ENCODE measurements at places on chromosomes 2 and 18.
A peak's percentile ranks its signal among the peaks of the same experiment; 100 is the strongest.

DNA sequence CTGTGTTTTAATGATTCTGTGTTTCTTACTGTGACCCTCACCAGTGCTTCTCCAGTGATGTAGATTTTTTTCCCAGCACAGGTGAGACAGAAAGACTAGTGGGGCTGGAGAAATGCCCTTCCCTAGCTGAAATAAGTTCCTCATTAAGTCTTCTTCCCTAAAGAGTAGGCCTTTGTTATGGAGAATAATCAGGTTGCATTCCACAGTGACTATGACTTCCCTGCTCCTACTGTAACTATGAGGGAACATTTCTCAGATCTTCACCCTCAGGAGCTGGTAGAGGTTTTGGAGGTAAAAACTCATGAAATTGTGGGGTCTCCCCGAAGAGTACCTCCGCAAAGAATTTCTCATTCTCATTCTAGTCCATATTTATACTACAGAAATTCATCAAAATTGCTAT, 286.2 kb downstream of the GRB14 start:
- no peak for DNase-seq

DNA sequence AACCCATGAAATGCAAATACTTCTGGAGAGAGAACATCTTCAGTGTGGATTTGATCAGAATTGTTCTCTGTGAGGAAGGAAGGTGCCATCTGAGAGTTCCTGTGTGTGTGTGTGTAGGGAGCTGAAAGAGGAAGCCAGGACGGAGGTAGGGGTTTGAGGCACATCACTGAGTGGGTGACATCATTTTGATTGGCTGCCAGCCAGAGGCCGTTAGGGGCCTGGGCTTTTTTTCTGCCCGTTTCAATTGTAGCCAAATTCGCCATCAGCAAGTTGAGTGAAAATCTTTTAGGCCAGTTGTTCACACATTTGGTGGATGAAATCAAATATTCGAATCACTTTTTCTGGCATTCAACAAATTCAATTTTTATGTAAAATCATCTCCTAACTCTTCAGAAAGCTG, 48.9 kb downstream of the TSN start:
- DNase-seq, result no peak

GRCh38 chr18:54690198-54690597, 99.2 kb downstream of the DYNAP start:
- no peak for DNase-seq

DNA sequence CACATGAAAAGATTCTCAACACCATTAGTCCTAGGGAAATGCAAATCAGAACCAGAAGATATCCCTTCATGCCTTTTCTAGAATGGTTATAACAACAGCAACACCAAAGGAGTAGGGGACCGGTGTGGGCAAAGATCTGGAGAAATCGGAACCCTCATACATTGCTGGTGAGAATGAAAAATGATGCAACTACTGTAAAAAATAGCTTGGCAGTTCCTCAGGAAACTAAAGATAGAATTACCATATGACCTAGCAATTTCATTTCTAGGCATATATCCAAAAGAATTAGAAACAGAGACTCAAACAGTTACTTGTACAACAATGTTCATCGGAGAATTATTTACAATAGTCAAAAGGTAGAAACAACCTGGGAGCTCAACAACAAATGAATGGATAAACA, 29.2 kb upstream of the CDH7 start:
- no peak for DNase-seq

DNA sequence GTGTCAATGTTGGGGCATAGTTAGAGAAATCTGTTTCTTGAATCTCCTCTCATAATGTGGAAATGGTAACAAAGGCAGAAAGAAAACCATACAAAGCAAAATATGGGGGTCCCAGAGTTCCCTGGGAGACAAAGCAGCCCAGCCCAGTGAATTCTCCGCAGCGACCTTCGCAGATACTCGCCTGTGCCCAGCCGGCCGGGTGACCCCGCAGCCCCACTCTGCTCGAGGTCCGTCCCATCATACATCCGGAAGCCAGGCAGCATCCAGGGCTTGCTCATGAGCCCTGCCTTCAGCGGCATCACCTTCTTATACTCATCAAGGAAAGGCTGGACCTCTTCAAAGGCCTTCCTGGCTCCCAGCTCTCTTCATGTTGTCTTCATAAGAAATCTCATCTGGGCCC, 774.8 kb upstream of the ID2 start:
- DNase-seq, result no peak

DNA sequence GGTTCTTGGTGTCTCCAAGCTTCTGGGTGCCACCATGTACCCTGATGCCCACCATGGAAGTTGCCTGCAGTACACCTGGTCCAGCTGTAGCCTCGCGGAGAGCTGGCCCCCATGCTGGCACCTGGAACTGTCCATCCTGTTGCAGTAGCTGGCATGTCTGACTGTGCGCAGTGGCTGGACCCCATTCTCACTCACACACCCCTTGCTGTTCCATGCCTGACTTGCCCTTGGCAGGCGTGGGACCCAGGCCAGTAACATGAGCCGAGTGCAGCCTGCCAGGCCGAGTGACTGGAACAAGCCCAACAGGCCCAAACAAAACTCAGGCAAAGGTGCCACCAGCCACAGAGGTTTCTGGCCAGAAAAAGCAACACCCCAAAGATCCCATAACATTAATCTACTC, 73.8 kb downstream of the NEURL3 start:
- DNase-seq, result no peak

- DNase-seq, result no peak
These were observed 192.1 kb downstream of the SEPTIN10 start for GRCh38 chr2:109421642-109422041.

GRCh38 chr18:48868468-48869466, 82.0 kb downstream of the SMAD7 start:
- no peak for DNase-seq

GRCh38 chr2:74379851-74380789, at the start of gene DCTN1:
TSS of gene DCTN1 (minus strand) at chr2:74380311. CDS start at chr2:74380037, 274 bp downstream.
- DNase-seq, result peak; percentile 26

DNA sequence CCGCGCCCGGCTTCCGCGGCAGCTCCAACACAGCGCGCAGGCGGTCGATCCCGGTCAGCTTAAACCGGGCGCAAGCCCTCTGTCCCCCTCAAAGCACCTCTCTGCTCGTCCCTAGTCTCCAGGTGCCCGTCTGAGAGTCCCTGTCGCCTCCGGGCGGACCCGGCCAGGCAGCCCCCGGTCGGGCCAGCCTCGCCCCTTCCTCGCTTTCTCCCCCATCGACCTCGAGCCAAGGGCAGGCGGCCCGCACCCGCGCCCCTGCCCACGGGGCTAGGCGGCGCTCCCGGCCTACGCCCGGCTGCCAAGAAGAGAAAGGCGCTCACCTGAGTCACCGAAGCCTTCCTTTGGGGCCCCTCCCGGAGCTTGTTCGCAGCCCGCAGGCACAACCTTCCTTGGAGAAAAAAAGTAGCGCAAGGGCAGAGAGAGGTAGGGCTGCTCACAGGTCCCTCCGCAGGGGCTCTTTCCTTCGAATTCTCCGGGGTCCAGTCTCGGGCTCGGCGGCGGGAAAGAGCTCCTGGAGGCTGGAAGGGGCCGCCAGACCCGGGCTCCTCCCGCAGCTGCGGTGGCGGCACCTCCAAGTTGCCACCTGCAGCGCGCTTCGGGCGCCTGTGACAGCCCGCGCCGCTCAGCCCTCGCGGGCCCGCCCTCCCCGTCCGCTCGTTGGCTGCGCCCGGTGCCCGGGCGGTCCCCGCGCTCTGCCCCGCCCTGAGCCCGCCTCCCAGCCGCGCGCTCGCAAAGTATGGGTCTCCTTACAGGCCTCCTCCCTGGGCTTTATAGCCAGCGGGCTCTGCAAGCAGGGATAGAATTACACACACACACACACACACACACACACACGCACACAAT, 86.5 kb upstream of the EPB41L3 start:
- DNase-seq, result peak; percentile 25

GRCh38 chr2:186274936-186275575, 211.0 kb upstream of the ZC3H15 start:
- DNase-seq, result peak; percentile 12

DNA sequence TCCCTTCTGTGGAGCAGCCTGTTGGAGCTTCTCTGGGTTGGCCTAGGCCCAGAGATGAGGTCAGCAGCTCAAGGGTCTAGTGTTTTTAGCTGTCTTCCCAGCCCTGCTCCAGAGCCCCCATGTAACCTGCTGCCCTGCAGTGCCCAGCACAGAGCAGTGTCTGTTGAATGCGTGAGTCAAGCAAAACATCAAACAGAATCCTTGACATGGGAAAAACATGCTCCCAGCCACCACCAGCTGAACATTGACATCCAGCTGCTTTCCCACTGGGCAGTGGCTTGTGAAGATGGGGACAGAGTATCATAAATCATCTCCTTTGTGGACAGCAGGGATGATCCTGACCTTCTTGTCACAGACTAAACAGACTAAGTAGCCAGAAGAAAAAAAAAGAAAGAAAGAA, 22.6 kb downstream of the IMPA2 start:
- no peak for DNase-seq

GRCh38 chr2:66233981-66234380, 200.9 kb upstream of the MEIS1 start:
- DNase-seq, result no peak

GRCh38 chr2:111091811-111092211, 28.9 kb upstream of the BCL2L11 start:
- no peak for DNase-seq

DNA sequence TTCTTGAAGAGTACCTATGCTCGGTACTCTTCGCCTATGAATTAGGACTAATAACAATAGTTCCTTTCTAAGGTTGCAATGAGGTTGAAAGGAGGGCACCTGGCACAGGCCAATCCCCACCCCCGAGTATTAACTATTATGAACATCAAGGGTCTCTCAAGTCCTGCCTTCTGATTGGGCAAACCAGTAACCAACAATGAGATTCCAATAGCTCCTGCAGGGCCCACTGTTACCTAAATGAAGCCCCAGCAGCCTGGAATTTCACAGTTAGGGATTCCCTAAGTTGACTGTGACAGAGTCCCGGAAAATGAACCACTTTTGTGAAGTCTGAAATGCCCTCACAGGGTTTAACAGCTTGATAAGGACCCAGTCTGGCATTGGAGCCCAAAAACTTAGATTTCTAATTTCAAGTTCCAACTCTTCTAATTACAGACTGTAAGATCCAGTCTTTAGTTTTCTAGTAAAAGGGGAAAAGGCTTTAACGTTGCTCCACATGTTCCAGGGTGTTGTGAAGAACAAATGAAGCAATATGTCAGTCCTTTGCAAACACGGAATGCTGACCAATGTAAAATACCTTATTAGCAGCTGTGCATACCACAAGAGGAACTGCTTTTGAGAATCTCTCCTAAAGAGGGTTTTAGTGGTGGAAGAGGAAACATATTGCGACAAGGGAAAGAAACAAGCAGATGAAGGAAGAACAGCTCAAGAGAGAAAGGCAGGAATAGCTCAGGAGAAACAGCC, 277.7 kb upstream of the MAP2 start:
- DNase-seq, result no peak

DNA sequence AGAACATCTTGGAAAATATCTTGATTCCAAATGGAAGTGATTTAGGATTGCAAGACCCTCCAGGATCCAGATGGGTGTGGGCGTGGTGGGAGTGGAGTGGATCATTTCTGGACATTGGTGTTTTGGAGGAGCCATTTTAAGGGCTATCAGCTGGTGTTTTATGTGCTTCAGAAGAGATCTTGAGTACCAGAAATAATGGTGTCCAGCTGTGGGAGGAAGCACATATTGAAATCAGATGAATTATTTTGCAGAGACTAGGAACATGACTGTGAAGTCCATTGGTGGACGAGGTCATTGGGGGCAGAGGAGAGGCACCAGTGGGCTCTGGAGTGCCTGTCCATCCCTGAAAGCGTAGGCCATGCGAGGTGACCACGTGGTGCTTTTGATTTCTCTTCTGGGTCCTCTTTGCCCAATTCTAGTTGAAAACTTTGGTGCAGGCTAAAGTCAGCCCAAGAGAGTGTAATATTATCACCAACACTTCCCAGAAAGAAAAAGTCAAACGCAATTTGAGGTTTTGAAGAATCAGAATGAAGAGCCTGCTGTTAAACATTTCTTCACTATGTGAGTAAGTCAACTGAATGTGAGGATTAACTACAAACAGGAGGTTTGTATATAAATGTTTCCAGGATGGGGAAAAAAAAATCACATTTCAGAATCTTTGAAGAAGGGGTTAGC, 31.6 kb downstream of the RNF144A start:
- no peak for DNase-seq

DNA sequence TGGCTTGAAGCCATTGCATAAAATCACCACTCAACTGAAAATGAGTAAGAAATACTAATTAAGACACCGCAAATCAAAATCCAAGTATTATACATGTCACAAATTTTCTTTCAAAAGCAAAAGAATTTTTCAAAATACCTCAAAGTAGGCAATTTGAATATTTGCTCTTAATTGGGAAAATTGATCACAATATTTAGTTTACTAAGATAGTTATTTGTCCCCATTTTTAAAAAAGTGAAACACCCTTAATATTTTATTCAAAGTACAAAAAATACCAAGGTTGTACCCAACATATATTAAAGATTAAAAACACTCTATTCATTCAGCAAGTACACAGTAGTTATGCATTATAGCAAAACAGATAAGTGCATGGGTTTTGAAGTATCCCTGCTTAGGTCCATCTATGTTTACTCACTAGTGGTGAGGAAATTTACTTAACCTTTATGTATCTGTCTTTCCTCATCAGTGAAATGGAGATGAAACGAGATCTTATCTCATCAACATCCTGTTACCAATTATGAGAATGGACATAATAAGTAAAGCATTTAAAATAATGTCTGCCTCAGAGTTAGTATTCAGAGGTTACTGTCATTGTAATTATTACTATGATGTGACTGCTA, 35.1 kb downstream of the VPS54 start:
- DNase-seq, result no peak

DNA sequence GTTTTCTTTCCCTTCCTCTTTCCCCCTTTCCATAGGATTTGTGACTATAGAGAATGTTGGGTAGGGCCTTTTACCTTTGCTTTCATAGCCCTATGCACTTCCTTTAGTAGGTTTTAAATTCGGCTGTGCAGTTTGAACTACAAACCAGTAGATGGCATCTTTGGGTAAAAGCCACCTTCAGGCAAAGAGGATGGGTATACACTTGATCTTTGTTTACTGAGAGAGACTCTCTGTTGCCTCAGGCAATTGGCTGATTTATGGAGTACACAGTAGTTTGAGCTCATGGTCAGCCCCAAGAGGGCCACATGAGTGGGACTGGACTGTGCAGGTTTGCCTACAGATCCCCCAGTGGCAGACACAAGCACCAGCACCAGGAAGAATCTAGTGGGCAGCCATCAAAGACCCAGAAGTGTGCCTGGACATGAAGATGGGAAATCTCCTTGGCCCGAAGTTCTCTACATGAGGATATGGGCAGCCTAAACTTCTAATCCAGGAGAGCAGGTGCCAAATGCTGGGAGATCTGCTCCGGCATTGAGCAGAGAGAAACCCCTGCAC, 1304.3 kb upstream of the DDX18 start:
- DNase-seq, result peak; percentile 5

GRCh38 chr18:13414521-13414920, 196.0 kb downstream of the LDLRAD4 start:
- no peak for DNase-seq

GRCh38 chr2:101893681-101894381, 97.9 kb upstream of the IL1R2 start:
- DNase-seq, result no peak

All from A549 (cell line).